ENCODE measurements at places on chromosomes 5 and 9. TPM values are rescaled to one million over a fixed set of nuclear protein-coding genes. Genes with fewer than 3 reads are reported as not detected.

Gene IL31RA
- total RNA-seq: 6.9 TPM

- DNase-seq: no peak
Observed at GRCh38 chr9:136582977-136583735, 37.3 kb upstream of the NOTCH1 start.

- no peak for DNase-seq
Observed at GRCh38 chr5:57696389-57696769, 213.8 kb upstream of the ACTBL2 start.

DNA sequence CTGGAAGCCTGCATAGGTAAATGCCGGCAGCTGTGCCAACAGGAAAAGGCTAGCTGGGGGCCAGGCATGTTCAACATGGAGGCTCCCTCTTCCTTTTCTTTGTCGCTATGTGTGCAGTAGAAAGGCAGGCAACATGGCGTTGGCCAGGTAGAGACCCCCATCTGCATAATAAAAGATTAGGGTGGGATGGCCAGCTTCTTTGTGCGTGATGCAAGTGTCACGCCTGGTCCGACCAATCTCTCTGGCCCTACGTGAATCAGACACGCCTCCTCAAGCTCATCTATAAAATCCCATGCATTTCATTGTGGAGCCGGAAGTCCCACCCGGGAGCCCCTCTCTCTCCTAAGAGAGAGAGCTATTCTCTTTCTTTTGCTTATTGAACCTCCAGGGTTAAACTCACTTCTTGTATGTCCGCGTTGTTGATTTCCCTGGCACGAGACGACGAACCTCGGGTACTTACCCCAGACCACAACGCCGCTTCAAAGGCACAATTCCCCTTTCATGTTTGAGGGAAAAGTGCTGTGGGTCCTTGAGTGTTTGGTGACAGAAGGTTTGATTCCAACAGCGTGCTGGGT lies 25.0 kb upstream of the C5orf47 start:
- no peak for DNase-seq

GRCh38 chr5:36624277-36624676 lies 17.9 kb downstream of the SLC1A3 start:
- no peak for DNase-seq

GRCh38 chr9:134323741-134324358 lies 2.4 kb upstream of the RXRA start:
- peak; percentile 39 for DNase-seq

Gene PDCD1LG2
- total RNA-seq: 4.0 TPM

DNA sequence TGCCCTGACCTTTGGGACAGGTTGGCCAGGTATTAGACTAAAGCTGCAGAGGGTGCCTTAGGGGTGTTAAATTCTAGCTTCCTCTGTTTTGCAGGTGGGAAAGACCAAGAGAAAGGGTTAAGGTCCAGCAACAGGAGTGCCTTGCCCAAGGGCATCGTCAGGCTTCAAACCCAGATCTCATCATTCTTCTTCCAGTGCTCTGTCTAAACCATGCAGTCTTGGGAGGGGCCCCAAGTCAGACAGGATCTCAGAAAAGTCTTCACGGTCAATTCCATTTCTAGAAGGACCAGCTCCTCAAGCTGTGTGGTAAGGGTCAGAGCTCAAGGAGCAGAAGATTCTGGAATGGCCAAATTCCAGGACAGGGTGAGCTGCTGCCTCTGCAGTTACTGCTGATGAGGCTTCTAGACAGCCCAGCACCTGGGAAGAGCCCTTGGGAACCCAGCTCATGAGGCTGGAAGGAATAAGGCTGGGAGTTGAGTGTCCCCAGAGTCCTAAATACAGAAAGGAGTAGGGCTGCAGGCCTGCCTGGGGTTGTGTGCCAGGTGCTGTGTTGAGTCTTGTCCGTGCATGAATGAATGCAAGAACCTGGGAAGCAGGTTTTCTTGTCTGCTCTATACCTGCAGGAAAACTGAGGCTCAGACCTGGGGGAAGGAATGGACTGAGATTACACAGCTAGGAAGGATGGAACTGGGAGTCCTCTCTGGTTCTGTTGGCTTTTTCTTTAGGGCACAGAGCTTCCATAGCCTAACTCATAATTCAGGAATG lies 69.3 kb downstream of the WWC1 start:
- no peak for DNase-seq

GRCh38 chr5:148416921-148417320 lies 33.2 kb downstream of the FBXO38 start:
- peak; percentile 88 for DNase-seq

GRCh38 chr5:163649514-163649913 lies 144.1 kb downstream of the MAT2B start:
- DNase-seq: peak; percentile 82

Gene PCDHGA3
- 0.14 TPM for total RNA-seq

GRCh38 chr9:6758248-6758497 lies 400 bp downstream of the KDM4C start:
- DNase-seq: no peak

Gene PNPLA7
- total RNA-seq: 0.21 TPM

All from HT1080 (cell line).